Natural killer cell treated with Interleukin-12 subunit alpha and Interleukin-12 subunit beta and Interleukin-15 and Interleukin-18, amount 100 ng/mL, for 72 hours (primary cell): ENCODE measurements at places on chromosomes 4 and X. TPM values are rescaled to one million over a fixed set of nuclear protein-coding genes. Genes with fewer than 3 reads are reported as not detected.
A peak's percentile ranks its signal among the peaks of the same experiment; 100 is the strongest.

DNA sequence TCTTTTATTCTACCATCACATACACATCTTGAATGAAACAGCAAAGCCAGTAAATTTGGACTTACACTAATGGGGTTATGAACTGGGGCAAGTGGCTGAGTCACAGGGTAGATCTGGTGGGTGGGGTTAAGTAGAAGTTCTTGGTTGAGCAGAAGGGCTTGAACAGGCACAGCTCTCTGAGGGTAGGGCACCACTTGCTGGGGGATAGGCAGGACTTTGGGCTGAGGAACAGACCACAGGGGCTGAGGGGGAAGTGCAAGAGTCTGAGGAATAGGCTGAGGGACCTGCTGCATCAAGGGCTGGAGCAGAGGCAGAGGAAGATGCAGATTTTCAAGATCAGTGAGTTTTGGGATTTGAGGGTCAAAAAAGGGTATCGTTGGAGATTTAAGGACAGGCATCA, 8.3 kb downstream of the CSN2 start:
- no peak overlapping the region for H3K27ac ChIP-seq
- H3K36me3 ChIP-seq, result no peaks in the 10 kb centered on the region
- no peak for DNase-seq
- no peaks in the 10 kb centered on the region for H3K4me1 ChIP-seq
- H3K4me3 ChIP-seq, result no peak overlapping the region

- H3K36me3 ChIP-seq, result no peaks in the 10 kb centered on the region
- no peaks in the 10 kb centered on the region for H3K27me3 ChIP-seq
- no peak overlapping the region for H3K4me3 ChIP-seq
- no peak overlapping the region for H3K27ac ChIP-seq
Observed at GRCh38 chr4:177235026-177235425, 74.6 kb upstream of the NEIL3 start.

GRCh38 chr4:48017108-48017571, 568 bp downstream of the NIPAL1 start:
- H3K4me3 ChIP-seq, result peak overlapping the region; percentile 69
- no peak for DNase-seq
- H3K36me3 ChIP-seq, result no peaks in the 10 kb centered on the region
- H3K4me1 ChIP-seq, result peaks cover 2% of the 10 kb centered on the region
- peaks cover 36% of the 10 kb centered on the region for H3K27me3 ChIP-seq

- DNase-seq, result no peak
- peak overlapping the region; percentile 76 for H3K4me3 ChIP-seq
- H3K36me3 ChIP-seq, result peaks cover 18% of the 10 kb centered on the region
- no peak overlapping the region for H3K27ac ChIP-seq
- peaks cover 22% of the 10 kb centered on the region for H3K4me1 ChIP-seq
Observed at GRCh38 chr4:80197601-80198440, 518 bp downstream of the PRDM8 start.

DNA sequence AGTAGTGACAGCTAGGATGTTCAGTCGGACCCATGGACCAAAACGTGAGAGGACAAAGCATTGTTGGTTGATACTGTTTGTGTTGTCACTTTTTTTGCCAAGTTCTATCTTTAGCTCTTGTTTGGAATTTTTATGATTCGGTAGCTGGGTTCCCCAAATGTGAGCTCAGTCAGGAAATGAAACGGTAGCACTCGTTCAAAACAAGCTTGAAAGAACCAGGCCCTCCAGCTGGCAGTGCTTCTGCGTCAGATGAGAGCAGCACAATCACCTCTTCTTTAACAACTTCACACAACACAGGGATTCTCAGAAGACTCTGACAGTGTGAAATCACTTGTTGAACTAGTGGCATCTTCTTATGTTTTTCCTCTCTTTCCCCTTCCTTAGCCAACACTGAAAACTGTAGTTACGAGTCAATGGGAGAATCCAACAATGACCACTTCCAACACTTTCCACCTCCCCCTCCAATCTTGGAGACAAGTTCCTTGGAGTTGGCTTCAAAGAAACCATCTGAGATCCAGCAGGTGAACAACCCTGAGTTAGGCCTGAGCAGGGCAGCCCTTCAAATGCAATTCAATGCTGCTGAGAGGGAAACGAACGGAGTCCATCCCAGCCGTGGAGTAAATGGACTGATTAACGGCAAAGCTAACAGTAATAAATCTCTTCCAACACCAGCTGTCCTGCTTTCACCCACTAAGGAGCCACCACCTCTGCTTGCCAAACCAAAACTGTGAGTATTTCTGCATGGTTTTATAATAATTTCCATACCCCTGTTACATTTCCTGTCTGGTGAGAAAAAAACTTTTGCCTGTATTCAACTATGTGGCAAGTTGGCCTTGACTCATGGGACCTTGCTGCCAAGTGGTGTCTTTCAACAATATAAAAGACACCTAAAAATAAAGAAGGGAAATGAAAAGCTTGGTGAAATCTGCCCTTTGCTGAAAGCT, 214.6 kb downstream of the PALLD start:
- no peaks in the 10 kb centered on the region for H3K27me3 ChIP-seq
- H3K27ac ChIP-seq, result peak overlapping the region; percentile 75
- peaks cover 14% of the 10 kb centered on the region for H3K4me1 ChIP-seq

DNA sequence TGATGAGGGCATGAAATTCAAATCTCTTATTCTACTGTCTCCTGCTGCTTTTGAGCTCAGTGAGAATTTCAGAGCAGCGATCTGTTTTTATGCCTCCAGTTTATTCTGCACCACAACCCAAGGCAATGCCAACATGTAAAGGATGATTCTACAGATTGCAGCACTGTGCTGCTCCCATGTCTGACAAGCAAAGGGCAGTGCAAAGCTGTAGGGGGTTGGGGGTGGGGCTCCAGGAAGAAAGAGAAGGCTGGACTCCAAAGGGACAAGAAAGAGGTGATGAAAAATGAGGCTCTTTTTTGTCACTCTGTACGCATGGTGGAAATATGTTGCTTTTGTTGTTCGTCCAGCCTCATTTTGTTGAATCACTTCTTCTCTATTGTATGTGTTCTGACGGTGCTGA, 254.6 kb downstream of the STIM2 start:
- no peak overlapping the region for H3K27ac ChIP-seq
- peaks cover 3% of the 10 kb centered on the region for H3K4me1 ChIP-seq
- H3K36me3 ChIP-seq, result no peaks in the 10 kb centered on the region
- H3K4me3 ChIP-seq, result no peak overlapping the region

Gene SHROOM2
- total RNA-seq, result 0.08 TPM
